ENCODE measurements at places on chromosomes 4 and X. TPM values are rescaled to one million over a fixed set of nuclear protein-coding genes. Genes with fewer than 3 reads are reported as not detected.

Gene BEND2
- total RNA-seq = not detected

DNA sequence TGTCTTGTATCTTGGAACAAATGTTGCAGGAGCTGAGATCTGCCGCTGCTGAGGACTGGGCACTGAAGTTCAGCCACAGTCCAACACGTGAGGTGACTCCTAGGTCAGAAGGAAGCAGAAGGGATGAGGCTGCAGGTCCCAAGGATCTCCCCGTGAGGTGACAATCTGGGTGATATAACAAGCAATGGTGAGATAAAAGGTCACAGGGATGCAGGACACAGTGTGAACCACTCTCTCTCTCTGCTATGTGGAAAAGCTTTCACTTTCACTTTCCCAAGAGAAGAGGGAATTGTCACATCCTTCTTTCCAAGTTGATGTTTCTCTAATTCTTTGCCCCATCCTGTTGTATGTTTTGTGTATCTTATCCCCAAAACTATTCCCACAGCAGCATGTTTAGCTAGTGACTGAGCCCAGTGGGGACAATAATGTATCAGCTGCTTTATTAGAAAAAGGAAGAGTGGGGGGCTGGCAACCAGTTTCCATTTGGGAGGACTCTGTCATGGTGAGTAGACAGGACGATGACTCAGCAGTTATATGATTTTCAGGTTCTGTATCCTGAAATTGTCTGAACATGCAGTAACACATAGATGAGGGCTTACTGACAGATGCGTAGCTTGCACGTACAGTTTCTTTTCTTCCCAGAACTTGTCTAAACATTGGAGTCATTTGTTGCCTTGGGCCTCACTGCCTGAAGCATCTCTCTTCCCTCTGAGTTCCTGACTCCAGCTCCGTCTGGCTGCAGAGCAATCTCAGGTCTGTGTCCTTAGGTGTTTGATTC, 1415.8 kb upstream of the TENM3 start:
- no peak for DNase-seq
- H3K36me3 ChIP-seq = no peaks in the 10 kb centered on the region
- H3K4me3 ChIP-seq = no peak overlapping the region
- H3K27ac ChIP-seq = no peak overlapping the region

Gene NAP1L3
- 5.4 TPM for total RNA-seq

Gene BRCC3
- total RNA-seq = 15.4 TPM

DNA sequence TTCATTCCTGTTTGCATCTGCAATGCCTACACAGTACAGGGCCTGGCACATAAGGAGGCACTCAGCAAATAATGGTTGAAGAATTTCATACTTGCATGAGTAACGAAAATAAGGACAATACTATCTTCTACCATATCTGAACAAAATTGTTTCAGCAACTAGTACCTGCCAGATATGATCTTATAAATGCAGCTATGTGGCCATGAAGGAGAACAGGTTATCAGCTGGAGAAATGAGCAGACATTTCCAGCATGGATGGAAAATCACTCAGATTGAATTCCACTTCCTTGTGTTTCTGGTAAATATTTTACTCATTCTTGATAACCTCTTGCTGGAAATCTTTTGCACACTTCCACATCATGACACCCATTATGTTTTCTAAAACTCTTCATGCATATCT, 204.0 kb downstream of the ADAMTS3 start:
- DNase-seq = no peak
- no peak overlapping the region for H3K27ac ChIP-seq
- no peak overlapping the region for H3K4me3 ChIP-seq
- H3K4me1 ChIP-seq = no peaks in the 10 kb centered on the region

Gene CT45A2
- total RNA-seq = not detected

DNA sequence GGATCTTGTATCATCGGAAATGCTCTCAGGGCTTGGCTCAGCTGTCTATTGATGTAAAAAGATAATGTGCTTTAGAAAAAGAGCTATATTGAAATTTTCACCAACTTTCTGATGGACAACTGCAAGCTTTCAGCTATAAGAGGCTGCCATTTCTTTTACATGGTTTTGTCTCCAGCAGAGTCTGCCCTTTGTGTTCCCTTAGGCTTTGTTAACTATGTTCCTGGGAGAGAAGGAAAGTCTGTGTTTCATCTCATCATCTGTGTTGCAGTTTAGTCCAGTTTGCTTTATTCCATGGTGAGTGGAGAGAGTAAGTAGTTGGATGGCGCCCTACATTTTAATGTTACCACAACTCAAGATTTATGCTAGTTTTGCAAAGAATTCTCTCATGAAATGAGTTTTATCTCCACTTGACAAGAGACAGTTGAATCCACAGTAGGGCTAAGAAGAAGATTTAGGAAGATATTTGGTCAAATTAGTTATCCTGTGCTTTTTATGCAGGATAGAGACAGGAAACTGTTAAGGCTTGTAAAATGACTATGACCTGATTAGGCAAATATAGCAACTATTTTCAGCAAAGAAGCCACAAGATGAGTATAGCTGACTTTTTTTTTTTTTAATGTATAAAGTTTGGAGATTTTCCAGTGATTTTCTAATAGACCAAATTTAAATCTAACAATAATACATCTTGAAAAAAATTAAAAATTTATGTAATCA, 16.5 kb downstream of the SEPTIN11 start:
- no peaks in the 10 kb centered on the region for H3K27me3 ChIP-seq
- no peaks in the 10 kb centered on the region for H3K36me3 ChIP-seq
- H3K27ac ChIP-seq = no peak overlapping the region
- H3K4me3 ChIP-seq = no peak overlapping the region
- H3K4me1 ChIP-seq = peaks cover 7% of the 10 kb centered on the region
- no peak for DNase-seq

Gene FAM9C
- total RNA-seq = not detected
